ENCODE measurements at places on chromosomes 6 and 20.

DNA sequence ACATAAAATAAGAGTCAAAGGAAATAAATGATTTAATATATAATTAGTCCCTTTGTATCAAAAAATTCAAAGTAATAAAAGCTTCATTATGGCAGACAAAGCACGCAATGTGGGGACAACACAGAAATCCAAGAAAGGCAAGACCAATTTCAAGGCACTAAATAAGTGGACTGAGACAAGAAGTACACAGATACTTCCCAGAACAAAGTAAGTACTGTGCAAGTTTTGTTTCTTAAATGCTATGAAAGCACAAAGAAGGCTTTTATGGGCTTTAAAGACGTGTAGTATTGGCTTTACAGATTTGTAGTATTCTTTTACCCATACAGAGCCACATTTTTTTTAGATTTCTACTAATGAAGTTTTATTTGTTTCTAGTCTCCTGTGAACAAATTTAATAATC, 174.6 kb downstream of the TRDN start:
- H3K36me3 ChIP-seq = no peaks in the 10 kb centered on the region
- no peak for DNase-seq
- no peaks in the 10 kb centered on the region for H3K4me1 ChIP-seq
- no peak overlapping the region for H3K4me3 ChIP-seq

- H3K27ac ChIP-seq = peak overlapping the region; percentile 94
- DNase-seq = peak; percentile 78
- H3K36me3 ChIP-seq = peaks cover 39% of the 10 kb centered on the region
- no peak overlapping the region for H3K4me3 ChIP-seq
- H3K27me3 ChIP-seq = no peaks in the 10 kb centered on the region
- H3K4me1 ChIP-seq = peaks cover 92% of the 10 kb centered on the region
Measured at GRCh38 chr6:44261581-44261980, 3.8 kb downstream of the NFKBIE start.

- no peak for DNase-seq
- peaks cover 92% of the 10 kb centered on the region for H3K4me1 ChIP-seq
- H3K36me3 ChIP-seq = no peaks in the 10 kb centered on the region
- no peaks in the 10 kb centered on the region for H3K27me3 ChIP-seq
- H3K27ac ChIP-seq = no peak overlapping the region
Measured at GRCh38 chr6:15437090-15437635, 191.3 kb downstream of the JARID2 start.

DNA sequence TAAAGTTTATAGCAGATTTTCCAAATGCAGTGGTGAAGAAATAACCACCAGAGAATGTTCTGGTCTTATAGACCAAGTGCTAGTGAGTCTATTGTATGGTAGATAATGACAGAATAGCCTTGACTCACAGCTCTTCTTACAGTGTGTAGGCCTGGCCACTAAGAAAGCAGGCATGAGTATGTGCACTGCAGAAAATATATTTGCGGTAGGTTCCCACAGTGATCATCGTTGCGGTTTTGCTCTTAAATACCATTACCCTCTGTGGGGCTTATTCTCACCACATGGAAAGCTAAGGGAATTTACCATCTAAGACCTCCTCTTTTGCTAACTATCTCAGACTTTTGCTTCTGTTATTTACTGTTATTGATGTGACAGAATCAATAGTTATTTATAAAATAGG, 212.3 kb upstream of the SYNDIG1 start:
- no peaks in the 10 kb centered on the region for H3K36me3 ChIP-seq
- H3K4me1 ChIP-seq = no peaks in the 10 kb centered on the region
- no peak overlapping the region for H3K27ac ChIP-seq
- DNase-seq = no peak
- no peak overlapping the region for H3K4me3 ChIP-seq

DNA sequence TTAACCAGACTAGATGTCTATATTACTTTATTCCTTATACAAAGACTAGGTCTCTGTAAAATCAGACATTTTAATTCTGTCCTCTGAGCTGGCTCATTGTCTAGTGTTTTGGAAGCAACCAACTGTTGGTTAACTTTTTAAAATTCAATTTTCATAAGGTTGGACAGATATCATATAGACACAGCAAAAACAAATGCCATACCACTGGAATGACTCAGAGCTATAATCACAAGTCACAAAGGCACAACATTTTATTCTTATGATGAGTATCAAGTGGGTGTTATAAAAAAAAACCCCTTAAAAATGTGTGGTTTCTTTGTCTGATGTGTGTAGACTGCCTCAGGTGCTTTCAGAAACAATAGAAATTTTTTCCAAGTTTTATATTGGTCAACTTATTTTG, 296.2 kb upstream of the MARCKS start:
- DNase-seq = no peak
- peaks cover 5% of the 10 kb centered on the region for H3K4me1 ChIP-seq
- no peaks in the 10 kb centered on the region for H3K27me3 ChIP-seq
- no peaks in the 10 kb centered on the region for H3K36me3 ChIP-seq
- no peak overlapping the region for H3K4me3 ChIP-seq

GRCh38 chr20:16216914-16217230, 356.4 kb downstream of the KIF16B start:
- H3K4me1 ChIP-seq = no peaks in the 10 kb centered on the region

DNA sequence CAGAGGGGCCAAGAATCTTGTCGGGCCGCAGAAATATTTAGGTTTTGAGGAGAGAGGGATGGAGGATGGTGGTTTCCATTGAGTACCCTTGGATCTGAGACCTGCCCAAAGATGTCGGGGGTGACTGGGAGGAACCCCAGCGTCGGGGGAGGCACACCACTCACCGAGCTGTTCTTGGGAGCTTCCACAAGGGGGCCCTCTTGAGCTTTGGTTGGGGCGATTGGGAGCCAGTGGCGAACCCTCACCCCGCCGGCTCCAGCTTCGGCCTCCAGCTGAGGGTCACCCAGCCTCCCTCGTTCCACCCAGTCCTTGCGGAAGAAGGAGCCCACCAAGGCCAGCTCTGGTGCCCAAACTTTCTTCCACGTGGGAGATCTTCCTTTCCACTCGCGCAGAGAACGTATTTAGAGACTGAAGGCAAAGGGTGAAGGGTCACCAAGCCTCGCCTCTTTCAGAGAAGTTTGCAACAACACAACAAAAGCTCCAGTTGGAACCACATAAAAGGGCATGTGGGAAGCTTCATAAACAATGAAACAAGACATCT, 33.6 kb downstream of the APCDD1L start:
- H3K4me1 ChIP-seq = no peaks in the 10 kb centered on the region
- H3K36me3 ChIP-seq = no peaks in the 10 kb centered on the region
- H3K27me3 ChIP-seq = no peaks in the 10 kb centered on the region
- DNase-seq = no peak
- H3K4me3 ChIP-seq = no peak overlapping the region

GRCh38 chr6:110662490-110663211, 152.6 kb downstream of the CDK19 start:
- H3K4me3 ChIP-seq = no peak overlapping the region
- H3K4me1 ChIP-seq = peaks cover 16% of the 10 kb centered on the region
- no peaks in the 10 kb centered on the region for H3K27me3 ChIP-seq

GRCh38 chr20:45154183-45154582, 20.5 kb upstream of the PI3 start:
- no peak for DNase-seq
- no peaks in the 10 kb centered on the region for H3K27me3 ChIP-seq
- H3K4me3 ChIP-seq = no peak overlapping the region
- no peaks in the 10 kb centered on the region for H3K4me1 ChIP-seq
- H3K27ac ChIP-seq = no peak overlapping the region
- no peaks in the 10 kb centered on the region for H3K36me3 ChIP-seq

- DNase-seq = no peak
- H3K27ac ChIP-seq = no peak overlapping the region
- H3K27me3 ChIP-seq = no peaks in the 10 kb centered on the region
- H3K4me1 ChIP-seq = no peaks in the 10 kb centered on the region
- no peak overlapping the region for H3K4me3 ChIP-seq
Measured at GRCh38 chr6:111105578-111105977, 18.3 kb downstream of the SLC16A10 start.

DNA sequence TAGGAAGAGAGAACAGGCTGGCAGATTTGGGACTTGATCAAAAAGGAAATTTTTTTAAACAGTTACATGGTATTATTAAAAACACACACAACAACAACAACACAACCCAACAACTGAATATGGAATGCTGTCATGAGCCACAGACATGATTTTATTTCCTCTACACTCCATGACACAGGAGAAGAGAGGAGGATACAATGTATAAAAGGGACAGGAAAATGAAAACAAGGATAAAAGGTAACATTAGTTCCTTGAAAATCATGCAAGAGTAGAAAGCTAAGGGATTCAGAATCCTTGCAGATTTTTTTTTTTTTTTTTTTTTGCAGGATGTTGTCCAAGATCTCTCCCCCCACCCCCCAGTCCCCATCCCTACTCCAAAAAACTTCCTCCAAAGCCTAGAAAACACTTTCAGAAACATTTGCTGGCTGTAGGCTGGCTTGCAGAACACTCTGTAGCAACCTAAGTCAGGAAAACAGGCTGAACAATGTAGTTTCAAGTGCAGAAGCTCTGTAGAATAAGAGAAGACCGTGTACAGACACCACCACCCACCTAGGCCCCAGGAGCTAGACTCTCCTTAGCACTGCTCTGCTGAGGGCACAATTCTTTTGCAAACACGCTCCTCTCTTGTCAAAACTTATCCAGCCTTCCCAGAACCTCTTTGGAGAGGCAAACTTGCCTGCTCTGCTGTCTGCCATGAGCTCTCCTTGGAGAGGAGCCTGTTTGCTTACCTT, 845 bp downstream of the ZMYND8 start:
- peak; percentile 41 for DNase-seq
- H3K27ac ChIP-seq = peak overlapping the region; percentile 99
- no peaks in the 10 kb centered on the region for H3K36me3 ChIP-seq
- H3K27me3 ChIP-seq = no peaks in the 10 kb centered on the region
- peaks cover 100% of the 10 kb centered on the region for H3K4me1 ChIP-seq

GRCh38 chr20:24948939-24949679, at the start of gene CST7:
CST7 (plus strand) TSS chr20:24949269; CDS start chr20:24949506, 237 bp downstream.
- DNase-seq = peak; percentile 96
- H3K36me3 ChIP-seq = no peaks in the 10 kb centered on the region
- peak within 1 kb of the TSS; percentile 93 for H3K27ac ChIP-seq
- peak within 1 kb of the TSS; percentile 41 for H3K4me3 ChIP-seq

GRCh38 chr6:160791459-160791858, 89.4 kb downstream of the PLG start:
- no peak overlapping the region for H3K4me3 ChIP-seq
- no peak for DNase-seq
- no peak overlapping the region for H3K27ac ChIP-seq
- H3K4me1 ChIP-seq = no peaks in the 10 kb centered on the region
- no peaks in the 10 kb centered on the region for H3K27me3 ChIP-seq
- H3K36me3 ChIP-seq = no peaks in the 10 kb centered on the region

DNA sequence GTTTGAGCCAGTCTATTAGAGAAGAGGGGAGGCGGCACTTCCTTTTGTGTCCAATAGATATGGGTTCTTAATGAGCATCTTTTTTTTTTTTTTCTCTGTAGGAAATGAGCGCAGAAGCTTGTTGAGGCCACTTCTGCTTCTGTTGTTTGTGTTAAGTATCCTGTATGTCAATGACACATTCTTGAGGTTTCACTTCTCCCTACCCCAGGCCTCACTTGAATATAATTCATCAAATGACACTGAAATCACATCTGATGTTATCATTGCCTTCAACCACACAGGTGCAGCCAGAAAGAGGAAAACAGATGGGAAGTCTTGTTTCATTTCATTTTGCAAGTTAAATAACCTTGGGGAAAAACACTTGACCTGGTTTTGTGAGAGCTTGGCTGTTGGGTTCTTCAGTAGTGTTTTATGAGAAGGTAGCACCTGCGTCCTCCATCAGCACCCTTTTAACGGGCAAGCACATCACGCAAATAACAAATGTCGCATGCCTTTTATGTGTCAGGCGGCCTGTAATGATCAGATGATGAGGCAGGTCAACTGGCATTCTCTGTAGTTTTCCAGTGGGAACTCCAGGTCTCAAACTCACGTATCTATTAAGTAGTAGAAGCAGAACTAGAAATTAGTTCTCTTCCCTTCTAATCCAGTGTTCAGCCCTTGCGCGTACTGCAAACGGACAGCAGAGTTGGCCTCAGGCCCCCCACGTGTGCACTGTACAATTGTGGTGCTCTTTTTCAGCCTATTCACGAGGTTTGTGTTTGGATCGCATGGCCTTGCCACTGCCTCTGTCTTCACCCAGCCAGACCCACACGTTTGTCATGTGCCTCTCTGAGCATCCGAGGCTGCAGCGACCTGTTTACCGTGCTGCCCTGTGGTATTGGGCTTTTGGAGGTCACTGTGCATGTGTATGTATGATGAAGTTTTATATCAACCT, 23.5 kb downstream of the PLEKHG1 start:
- no peaks in the 10 kb centered on the region for H3K36me3 ChIP-seq
- H3K4me3 ChIP-seq = no peak overlapping the region
- peaks cover 87% of the 10 kb centered on the region for H3K4me1 ChIP-seq
- H3K27me3 ChIP-seq = no peaks in the 10 kb centered on the region

- no peaks in the 10 kb centered on the region for H3K4me1 ChIP-seq
- H3K4me3 ChIP-seq = no peak overlapping the region
- DNase-seq = no peak
Measured at GRCh38 chr6:134577998-134578397, 260.1 kb upstream of the SGK1 start.

GRCh38 chr6:32460528-32460927, 20.8 kb downstream of the HLA-DRA start:
- no peak for DNase-seq
- H3K4me1 ChIP-seq = no peaks in the 10 kb centered on the region
- H3K4me3 ChIP-seq = no peak overlapping the region
- peaks cover 29% of the 10 kb centered on the region for H3K27me3 ChIP-seq
- H3K36me3 ChIP-seq = no peaks in the 10 kb centered on the region

- H3K27ac ChIP-seq = no peak overlapping the region
- H3K36me3 ChIP-seq = no peaks in the 10 kb centered on the region
- no peaks in the 10 kb centered on the region for H3K4me1 ChIP-seq
- DNase-seq = no peak
- H3K4me3 ChIP-seq = no peak overlapping the region
- H3K27me3 ChIP-seq = no peaks in the 10 kb centered on the region
Measured at GRCh38 chr6:156175971-156176421, 601.2 kb upstream of the ARID1B start.

- H3K4me1 ChIP-seq = no peaks in the 10 kb centered on the region
- DNase-seq = no peak
- H3K4me3 ChIP-seq = no peak overlapping the region
- no peaks in the 10 kb centered on the region for H3K36me3 ChIP-seq
- H3K27ac ChIP-seq = no peak overlapping the region
Measured at GRCh38 chr6:126926926-126927325, 191.5 kb upstream of the RSPO3 start.

DNA sequence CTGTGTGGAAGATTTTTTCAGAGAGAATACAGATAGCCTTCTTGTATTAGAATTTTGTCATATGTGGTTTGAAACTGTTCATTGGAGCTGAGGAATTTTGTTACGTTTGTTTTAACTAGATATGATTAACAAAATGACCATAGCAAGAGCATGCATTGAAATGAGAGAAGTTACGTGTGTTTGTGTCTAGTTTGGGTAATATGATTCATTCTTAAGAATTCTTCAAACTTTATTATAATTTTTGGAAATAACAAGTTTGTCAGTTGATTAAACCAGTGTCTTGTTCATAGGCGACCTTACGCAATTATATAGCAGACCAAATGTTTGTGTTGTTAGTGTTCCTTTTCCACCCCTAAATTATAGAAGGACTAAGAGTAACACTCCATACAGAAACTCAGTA, 5.5 kb downstream of the GMNN start:
- H3K36me3 ChIP-seq = peaks cover 49% of the 10 kb centered on the region
- no peak overlapping the region for H3K4me3 ChIP-seq
- no peak overlapping the region for H3K27ac ChIP-seq
- DNase-seq = no peak
- H3K27me3 ChIP-seq = no peaks in the 10 kb centered on the region
